ENCODE measurements at places on chromosomes 4 and X.

- no peak for DNase-seq
These were observed 211.7 kb downstream of the MAML3 start for GRCh38 chr4:139942241-139942640.

GRCh38 chrX:72050011-72050410 lies 81.7 kb downstream of the RTL5 start:
- no peak for DNase-seq

DNA sequence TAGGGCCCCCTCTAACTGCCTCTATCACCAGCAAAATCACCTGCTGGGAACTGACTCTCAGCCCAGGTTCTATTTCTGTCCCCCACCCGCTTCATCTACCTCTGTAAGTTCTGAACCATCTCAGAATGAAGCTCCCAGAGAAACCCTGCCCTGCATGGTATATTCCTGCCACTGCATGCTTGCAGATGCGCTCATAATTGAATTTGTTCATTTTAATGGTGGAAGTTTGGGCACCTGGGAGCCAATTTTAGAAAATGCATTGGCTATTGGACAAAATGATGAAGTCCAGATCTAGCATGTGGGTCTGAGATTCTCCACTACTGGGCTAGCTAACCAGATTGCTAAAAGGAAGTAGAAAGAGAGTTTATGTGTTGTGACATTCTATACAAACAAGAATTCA lies 28.6 kb upstream of the SLC10A4 start:
- no peak for DNase-seq

- no peak for DNase-seq
These were observed 44.1 kb upstream of the UPRT start for GRCh38 chrX:75229774-75230173.

GRCh38 chr4:179709961-179710624 lies 2267.9 kb upstream of the AGA start:
- no peak for DNase-seq

DNA sequence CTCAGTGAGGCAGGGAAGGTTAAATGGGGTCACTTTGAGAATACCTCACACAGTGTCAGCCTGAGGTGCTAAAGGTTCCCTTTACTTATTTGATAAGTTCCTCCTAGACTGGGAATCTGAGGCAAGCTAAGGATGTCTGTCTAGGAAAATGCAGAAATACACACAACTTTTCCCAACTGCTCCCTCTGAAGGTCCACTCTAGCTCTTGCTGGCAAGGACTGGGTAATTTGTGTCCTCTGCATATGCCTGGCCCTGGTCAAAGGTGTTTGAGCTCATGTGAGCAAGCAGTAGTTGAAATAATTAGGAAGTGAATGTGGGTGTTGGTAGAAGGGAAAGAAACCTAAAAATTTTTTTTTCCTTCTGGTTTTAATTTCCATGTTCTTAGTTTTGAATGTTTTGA lies 21.3 kb downstream of the TXLNG start:
- DNase-seq, result no peak

GRCh38 chrX:153600032-153600373 lies 1.1 kb upstream of the CCNQ start:
- no peak for DNase-seq

- no peak for DNase-seq
These were observed 728.7 kb downstream of the IL1RAPL1 start for GRCh38 chrX:29315931-29316330.

DNA sequence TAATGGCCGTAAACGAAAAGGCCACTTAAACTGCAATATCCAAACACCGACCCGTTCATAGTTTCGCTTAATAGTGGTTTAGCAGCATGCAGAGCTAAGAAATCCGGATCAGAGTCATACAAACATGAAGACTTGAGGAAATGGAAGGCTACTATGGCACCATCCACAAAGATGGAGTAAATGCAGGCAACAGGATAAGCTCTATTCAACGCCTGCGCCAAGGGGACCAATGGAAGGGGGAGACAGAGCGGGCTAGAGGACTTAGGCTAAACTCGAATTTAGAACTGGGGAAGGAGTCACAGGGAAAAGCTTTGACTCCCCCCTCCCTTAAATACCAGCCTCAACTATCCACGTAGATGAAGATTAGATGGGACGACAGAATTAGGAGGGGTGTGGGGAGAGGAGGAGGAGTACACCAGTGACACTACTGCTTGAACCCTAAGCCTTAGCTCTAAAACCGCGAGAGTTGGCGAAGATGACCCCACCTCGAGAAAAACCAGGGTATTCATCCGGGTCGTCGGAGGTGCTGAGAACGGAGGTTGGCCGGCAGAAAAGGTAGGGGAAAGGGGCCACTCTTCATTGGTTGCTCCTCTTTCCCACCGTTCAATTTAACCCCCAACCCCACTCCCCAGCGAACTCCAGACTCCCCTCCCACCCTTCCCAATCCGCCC lies 3.5 kb downstream of the HUWE1 start:
- no peak for DNase-seq

DNA sequence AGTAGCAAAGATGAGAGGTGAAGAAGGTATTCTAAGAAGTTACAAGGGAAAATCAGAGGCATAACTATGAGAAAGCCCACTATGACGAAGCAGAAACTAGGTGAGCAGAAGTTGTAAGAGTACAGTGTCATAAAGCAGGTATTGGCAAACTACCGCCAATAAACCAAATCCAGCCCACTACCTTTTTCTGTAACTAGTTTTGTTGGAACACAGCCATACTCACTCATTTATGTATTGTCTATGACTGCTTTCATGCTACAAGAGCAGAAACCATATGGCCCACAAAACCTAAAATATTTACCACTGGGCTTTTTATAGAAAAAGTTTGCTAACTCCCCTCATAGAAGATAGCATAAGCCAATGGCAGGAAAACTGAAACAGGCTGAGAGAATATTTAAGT lies 31.8 kb upstream of the ZCCHC13 start:
- DNase-seq, result no peak

GRCh38 chr4:152021788-152022438 lies 261.1 kb upstream of the GATB start:
- DNase-seq, result no peak

- DNase-seq, result no peak
These were observed 9.3 kb upstream of the CEP135 start for GRCh38 chr4:55939421-55939820.

- no peak for DNase-seq
These were observed 116.2 kb upstream of the STX18 start for GRCh38 chr4:4658052-4658451.

GRCh38 chrX:10140264-10140663 lies 16.5 kb upstream of the CLCN4 start:
- DNase-seq, result no peak

DNA sequence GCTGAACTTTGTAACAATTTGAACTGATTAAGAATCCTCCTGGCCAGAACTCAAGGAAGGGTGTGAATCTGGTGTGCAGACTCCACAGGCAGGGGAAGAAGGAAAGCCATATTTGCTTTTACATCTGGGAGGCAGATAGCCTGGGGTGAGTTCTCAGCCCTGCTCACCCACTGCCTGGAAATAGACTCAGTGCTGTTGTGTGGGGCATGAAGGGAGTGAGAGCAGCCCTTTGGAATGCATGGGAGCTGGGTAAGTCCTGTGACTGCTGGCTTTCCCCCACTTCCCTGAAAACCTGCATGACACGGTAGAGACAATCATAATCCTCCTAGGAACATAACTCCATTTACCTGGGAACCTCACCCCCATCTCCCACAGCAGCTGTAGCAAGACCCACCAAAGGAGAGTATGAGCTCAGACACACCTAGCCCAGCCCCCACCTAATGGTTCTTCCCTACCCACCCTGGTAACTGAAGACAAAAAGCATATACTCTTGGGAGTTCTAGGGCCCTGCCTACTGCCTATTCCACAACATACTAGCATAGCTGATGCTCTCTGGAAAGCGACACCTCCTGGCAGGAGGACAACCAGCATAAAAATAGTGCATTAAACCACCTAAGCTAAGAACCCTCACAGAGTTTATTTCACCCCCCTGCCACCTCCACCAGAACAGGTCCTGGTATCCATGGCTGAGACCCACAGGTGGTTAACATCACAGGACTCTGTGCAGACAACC lies 59.3 kb upstream of the UBQLN2 start:
- no peak for DNase-seq

- no peak for DNase-seq
These were observed 120.7 kb upstream of the ADGRL3 start for GRCh38 chr4:61079427-61079826.

- no peak for DNase-seq
These were observed 47.3 kb upstream of the NSG1 start for GRCh38 chr4:4339504-4340085.

- DNase-seq, result no peak
These were observed 38.2 kb upstream of the PLAC8 start for GRCh38 chr4:83152746-83153145.

- DNase-seq, result no peak
These were observed 33.9 kb downstream of the AFF2 start for GRCh38 chrX:148534291-148534690.

DNA sequence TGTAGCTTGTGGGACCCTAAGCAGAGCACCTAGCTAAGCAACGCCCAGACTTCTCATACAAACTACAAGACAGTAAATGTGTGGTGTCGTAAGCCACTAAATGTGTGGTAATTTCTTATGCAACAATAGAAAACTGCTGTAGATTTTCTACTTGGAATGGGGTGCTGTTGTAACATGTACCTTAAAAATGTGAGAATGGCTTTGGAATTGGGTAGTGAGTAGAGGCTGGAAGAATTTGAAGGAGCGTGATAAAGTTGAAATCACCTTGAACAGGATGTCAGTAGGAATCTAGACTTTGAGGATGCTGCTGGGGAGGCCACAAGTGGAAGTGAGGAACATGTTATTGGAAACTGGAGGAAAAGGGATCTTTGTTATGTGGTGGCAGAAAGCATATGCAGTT lies 43.2 kb upstream of the FUNDC1 start:
- no peak for DNase-seq

- no peak for DNase-seq
These were observed 545.2 kb downstream of the C4orf33 start for GRCh38 chr4:129641179-129641578.

DNA sequence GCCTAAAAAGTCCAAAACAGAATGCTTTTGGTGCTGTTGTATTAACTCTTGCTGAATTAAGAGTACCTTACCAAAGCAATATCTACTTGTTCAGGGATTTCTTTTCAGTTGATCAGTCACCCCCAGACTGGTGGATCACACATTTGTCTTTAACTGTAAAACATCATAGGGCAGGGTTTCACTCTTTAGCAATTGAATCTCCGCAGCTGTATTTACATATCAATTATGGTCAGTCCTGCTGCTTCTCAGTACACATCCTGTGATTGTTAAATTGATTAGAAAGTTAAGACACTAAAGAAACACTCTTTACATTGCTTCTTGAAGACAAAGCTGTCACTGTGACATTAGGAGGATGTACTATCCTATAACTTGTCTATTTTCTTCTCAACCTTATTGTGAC lies 277.1 kb upstream of the ADGRL3 start:
- DNase-seq, result no peak

GRCh38 chr4:20430259-20430941 lies 178.7 kb downstream of the SLIT2 start:
- DNase-seq, result no peak

- DNase-seq, result no peak
These were observed 15.1 kb upstream of the REPS2 start for GRCh38 chrX:16931371-16931770.

DNA sequence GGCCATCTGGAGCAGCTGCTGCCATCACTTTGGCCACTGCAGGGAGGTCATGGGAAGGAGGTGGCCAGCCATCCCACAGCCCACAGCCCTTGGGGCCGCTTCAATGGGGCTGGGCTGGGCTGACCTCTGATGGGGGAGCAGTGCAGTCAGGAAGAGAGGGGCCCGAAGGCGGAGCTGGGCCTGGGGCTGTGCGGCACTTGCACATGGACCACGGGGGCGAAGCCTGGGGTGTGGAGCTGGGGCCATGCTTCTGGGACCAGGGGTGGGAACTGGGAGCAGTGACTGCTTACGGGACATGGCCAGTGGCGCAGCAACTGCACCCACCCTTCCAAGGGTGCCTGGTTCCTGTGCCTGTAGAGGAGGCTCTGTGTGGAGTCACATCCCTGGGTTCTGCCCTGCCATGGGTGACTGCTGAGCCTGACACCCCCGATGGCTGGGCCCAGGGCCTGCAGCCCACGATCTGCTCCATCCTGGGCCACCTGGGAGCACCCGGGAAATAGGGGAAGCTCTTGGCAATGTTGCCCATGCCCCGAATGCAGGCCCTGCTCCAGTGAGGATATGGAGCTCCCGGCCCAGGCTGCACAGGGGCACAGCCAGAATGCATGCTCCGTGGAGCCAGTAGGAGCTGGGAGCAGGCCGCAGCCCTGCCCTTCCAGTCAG lies 22.4 kb upstream of the SULT1B1 start:
- no peak for DNase-seq

DNA sequence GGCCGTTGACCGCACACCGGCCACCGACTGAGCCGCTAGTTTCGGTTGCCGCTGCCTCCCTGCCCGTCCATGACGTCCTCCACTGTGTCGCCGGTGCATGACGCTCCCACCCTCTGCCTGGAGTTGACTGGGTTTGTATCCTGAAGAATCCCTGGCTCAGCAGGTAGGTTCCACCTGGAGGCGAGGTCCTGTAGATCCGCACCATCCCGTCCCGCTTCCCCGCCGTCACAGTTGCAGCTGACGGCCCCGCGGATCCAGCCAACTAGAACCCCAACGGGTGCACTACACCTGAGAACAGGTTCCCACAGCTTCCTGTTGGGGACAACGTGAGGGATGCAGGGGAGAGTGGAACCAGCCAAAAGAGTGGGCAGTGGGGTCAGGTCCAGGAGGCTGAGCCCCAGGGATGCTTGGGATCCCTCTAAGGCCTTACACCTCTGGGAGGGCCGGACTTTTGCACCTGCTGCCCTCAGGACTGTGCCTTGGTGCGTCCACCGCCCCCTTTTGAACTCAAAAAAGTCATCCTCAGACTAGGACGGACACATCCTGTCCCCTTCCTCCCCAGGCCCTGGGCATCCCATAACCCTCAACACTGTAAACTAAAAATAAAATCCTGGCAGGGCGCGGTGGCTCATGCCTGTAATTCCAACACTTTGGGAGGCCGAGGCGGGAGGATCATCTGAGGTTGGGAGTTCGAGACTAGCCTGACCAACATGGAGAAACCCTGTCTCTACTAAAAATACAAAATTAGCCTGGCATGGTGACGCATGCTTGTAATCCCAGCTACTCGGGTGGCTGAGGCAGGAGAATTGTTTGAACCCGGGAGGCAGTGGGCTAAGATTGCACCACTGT lies 1.1 kb upstream of the SLBP start:
- DNase-seq, result no peak

- no peak for DNase-seq
These were observed 638.1 kb upstream of the AGA start for GRCh38 chr4:178080312-178080711.

GRCh38 chrX:107470198-107470597 lies 20.7 kb downstream of the FRMPD3 start:
- no peak for DNase-seq

Measured in stimulated activated CD4-positive, alpha-beta T cell treated with anti-CD3 and anti-CD28 coated beads, Interleukin-1b, Interleukin-23, amount 100 ng/mL, for 1 hour (primary cell).